ENCODE measurements at places on chromosomes 12 and 14.

DNA sequence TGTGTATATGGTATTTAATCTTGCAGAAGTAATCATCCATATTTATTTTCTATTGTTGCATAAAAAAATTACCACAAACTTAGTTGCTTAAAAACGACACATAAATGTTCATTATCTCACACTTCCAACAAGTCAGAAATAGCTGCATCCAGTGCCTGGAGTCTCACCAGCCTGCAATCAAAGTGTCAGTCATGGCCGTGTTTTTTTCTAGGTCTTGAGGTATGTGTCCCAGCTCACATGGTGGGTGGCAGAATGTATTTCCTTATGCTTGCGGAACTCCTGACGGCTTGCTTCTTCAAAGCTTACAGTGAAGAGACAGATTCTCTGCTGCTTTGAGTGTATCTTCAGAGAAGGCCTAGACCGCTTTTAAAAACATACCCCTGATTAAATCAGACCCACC, 670.2 kb upstream of the LMO3 start:
- H3K36me3 ChIP-seq = no peaks in the 10 kb centered on the region
- no peak overlapping the region for H3K27ac ChIP-seq
- DNase-seq = no peak
- no peaks in the 10 kb centered on the region for H3K27me3 ChIP-seq

GRCh38 chr12:52203079-52203921, 11.5 kb upstream of the KRT80 start:
- DNase-seq = peak; percentile 21
- peaks cover 20% of the 10 kb centered on the region for H3K27me3 ChIP-seq
- H3K36me3 ChIP-seq = no peaks in the 10 kb centered on the region

DNA sequence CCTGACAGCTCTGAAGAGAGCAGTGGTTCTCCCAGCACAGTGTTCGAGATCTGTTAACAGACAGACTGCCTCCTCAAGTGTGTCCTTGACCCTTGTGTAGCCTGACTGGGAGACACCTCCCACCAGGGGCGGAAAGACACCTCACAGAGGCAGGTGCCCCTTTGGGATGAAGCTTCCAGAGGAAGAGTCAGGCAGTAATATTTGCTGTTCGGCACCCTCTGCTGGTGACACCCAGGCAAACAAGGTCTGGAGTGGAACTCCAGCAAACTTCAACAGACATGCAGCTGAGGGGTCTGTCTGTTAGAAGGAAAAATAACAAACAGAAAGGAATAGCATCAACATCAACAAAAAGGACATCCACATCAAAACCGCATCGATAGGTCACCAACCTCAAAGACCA, 21.6 kb upstream of the ABCC9 start:
- H3K4me3 ChIP-seq = no peak overlapping the region
- H3K27me3 ChIP-seq = peaks cover 3% of the 10 kb centered on the region
- H3K27ac ChIP-seq = no peak overlapping the region
- H3K4me1 ChIP-seq = no peaks in the 10 kb centered on the region
- DNase-seq = no peak

- H3K4me1 ChIP-seq = no peaks in the 10 kb centered on the region
- no peaks in the 10 kb centered on the region for H3K27me3 ChIP-seq
- no peak overlapping the region for H3K27ac ChIP-seq
- H3K4me3 ChIP-seq = no peak overlapping the region
- DNase-seq = no peak
These were observed 736.4 kb upstream of the LRFN5 start for GRCh38 chr14:40870252-40870651.

- DNase-seq = no peak
- H3K4me1 ChIP-seq = no peaks in the 10 kb centered on the region
- H3K36me3 ChIP-seq = no peaks in the 10 kb centered on the region
- peaks cover 2% of the 10 kb centered on the region for H3K27me3 ChIP-seq
- H3K4me3 ChIP-seq = no peak overlapping the region
These were observed 292.1 kb upstream of the CLEC14A start for GRCh38 chr14:38547961-38548490.

- H3K27ac ChIP-seq = no peak overlapping the region
- H3K4me3 ChIP-seq = no peak overlapping the region
- DNase-seq = no peak
- no peaks in the 10 kb centered on the region for H3K4me1 ChIP-seq
These were observed 153.0 kb upstream of the DIO2 start for GRCh38 chr14:80364274-80364673.

DNA sequence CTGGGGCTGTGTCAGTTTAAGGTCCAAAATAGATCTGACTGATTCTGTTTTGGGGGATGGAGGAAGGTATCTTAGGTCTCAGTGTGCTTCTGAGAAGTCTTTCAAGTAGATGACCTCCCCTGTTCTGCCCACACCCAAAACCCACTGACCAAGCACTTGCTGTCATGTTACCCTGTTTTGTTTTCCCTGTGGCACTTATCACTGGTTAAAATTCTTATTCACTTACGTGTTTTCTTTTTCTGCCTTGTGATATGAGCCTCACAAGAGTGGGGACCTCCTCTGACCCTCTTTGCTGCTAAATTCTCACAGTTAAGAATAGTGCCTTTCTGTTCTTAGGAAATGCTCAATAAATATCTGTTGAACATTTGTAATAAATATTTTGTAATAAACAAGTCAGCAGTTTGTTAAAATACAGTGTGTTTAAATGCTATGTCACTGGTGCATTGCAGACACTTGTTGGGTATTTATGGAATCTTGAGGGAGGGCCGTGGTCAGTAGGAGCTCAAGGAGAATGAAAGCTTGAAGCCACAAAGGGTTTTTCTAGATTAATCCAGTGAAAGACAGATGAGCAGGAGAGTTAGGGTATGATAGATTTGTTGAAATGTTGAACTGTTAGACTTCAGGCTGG, 20.9 kb downstream of the PLEKHA5 start:
- DNase-seq = no peak
- no peak overlapping the region for H3K4me3 ChIP-seq
- no peaks in the 10 kb centered on the region for H3K27me3 ChIP-seq
- no peaks in the 10 kb centered on the region for H3K4me1 ChIP-seq
- H3K27ac ChIP-seq = no peak overlapping the region
- H3K36me3 ChIP-seq = no peaks in the 10 kb centered on the region

GRCh38 chr12:57130941-57131340, 2.7 kb downstream of the LRP1 start:
- H3K36me3 ChIP-seq = no peaks in the 10 kb centered on the region
- peaks cover 11% of the 10 kb centered on the region for H3K4me1 ChIP-seq
- peaks cover 12% of the 10 kb centered on the region for H3K27me3 ChIP-seq
- no peak overlapping the region for H3K4me3 ChIP-seq

GRCh38 chr12:6124411-6125309, at the start of gene VWF:
TSS of gene VWF (minus strand) at chr12:6124670. CDS start at chr12:6123196, 1,474 bp downstream.
- no peak within 1 kb of the TSS for H3K4me3 ChIP-seq
- no peak for DNase-seq

- H3K36me3 ChIP-seq = no peaks in the 10 kb centered on the region
- no peak for DNase-seq
- H3K4me1 ChIP-seq = peaks cover 1% of the 10 kb centered on the region
- peaks cover 15% of the 10 kb centered on the region for H3K27me3 ChIP-seq
- no peak overlapping the region for H3K4me3 ChIP-seq
These were observed 35.5 kb upstream of the PPFIBP1 start for GRCh38 chr12:27488479-27488878.

DNA sequence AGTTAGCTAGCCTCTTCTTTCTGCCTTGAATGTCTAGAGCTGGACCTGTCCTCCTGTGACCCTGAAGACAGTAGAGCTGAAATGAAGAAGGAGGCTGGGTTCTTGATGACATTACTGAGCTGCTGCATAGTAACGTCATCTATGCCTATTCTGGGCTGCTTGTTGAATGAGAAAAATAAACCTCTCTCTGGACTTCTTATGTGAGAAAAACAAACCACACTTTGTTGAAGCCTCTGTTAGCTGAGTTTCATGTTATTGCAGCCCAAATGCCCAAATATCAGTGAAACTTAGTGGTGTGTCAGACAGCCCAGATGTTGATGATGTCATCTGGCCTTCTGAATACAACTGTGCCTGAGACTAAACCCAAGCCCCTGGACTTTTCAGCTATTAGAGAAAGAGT, 67.0 kb upstream of the MAX start:
- H3K4me1 ChIP-seq = peaks cover 28% of the 10 kb centered on the region
- DNase-seq = peak; percentile 11
- H3K27me3 ChIP-seq = peaks cover 15% of the 10 kb centered on the region
- H3K4me3 ChIP-seq = no peak overlapping the region

GRCh38 chr12:113149361-113150150, at the start of gene CFAP73:
TSS of gene CFAP73 (plus strand) at chr12:113149724. CDS start at chr12:113149858, 134 bp downstream.
- H3K27ac ChIP-seq = no peak within 1 kb of the TSS
- no peaks in the 10 kb centered on the region for H3K36me3 ChIP-seq
- no peak within 1 kb of the TSS for H3K4me3 ChIP-seq
- H3K4me1 ChIP-seq = peaks cover 18% of the 10 kb centered on the region

All from activated naive CD8-positive, alpha-beta T cell treated with anti-CD3 and anti-CD28 coated beads, Interleukin-2, amount 50 U/mL, for 24 hours (primary cell).